Head of caudate nucleus (tissue), 42 donors: ENCODE measurements at places on chromosomes 12 and 14.

DNA sequence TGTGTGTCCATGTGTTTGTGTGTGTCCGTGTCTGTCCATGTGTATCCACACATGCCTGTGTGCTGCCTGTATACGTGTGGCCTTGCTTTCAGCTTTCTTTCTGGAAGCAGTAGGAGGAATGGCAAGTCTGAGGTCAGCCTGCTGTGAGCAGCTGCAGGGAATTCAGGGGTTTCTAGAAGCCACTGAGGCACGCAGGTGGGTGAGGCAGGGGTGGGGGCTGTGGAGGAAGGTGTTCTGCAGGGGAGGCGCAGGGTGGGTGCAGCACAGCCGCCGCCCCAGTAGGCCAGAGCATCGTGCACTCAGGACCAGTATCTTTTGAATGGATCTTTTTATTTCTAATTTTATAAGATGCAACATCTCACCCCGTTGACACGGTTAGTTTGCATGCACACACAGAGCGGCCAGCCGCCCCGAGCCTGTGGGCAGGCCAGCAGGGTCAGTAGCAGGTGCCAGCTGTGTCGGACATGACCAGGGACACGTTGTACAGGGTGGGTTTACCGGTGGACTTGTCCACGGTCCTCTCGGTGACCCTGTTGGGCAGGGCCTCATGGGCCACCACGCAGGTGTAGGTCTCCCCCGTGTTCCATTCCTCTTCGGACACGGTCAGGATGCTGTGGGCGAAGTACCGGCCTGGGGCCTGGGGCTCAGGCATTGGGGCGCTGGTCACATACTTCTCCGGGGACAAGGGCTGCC lies 327.7 kb downstream of the TMEM121 start:
- DNase-seq: peak; percentile 33

DNA sequence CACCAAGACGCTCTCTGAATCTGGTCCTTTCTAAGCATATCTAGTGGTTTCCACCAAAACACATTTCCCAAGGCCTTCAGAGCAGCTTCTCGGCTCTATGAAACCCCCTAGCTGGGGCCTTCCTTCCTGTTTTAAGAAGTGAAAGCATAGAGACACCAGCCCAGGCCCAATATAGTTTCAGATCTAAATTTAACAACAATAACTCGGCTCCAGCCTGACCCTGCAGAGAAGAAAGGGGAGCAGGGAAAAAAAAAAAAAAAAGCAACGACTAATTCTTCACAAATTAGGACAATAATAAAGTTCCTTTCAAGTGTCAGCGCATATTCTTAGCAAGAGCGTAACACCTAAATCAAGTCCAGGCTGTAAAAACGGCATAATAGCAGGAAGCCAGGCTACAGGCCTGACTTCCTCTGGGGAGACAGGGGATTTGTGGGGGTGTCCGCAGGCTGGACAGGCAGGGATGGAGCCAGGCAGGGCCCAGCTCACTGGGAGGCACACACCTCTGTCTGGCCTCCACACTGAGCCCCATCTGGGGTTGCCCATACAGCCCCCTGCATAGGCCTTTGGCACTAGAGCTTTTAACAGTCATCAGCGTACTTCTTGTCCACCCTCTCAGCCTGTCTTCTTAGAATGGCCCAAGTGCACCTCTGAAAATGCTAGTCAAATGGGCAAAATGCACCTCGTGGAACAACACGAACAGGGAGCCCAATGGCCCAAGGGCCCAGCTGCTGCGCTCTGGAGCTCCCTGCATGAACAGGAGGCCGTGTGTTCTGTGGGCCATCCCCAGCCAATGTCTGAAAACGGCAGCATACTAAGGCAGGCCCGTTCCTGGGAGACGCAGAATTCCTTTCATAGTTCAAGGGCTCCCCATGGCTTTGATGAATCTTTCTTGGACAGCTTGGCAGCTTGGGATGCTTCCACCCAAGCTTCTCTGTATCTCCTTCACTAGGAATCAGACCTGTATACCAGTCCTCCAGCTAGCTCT lies 772.9 kb downstream of the MED13L start:
- no peak for DNase-seq

DNA sequence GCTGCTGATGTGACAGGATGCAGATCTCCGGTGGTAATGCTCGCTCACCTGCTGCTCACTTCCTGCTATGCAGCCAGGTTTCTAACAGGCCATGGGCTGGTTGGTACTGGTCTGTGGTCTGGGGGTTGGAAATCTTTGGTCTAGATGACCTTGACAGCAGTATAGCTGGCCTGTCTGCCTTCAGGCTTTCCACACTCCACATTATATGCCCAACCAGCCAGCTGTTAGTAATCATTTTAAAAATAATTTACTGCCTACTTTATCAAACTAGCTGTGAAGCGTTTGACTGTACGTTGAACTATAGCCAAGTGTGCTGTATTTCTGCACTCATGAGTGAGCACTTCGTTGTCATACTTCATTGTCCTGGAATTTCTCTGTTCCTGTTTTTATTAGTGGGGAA lies 424.0 kb upstream of the GARIN6 start:
- no peak for DNase-seq

- DNase-seq: no peak
Measured at GRCh38 chr12:4710113-4710512, 10.1 kb upstream of the GALNT8 start.

DNA sequence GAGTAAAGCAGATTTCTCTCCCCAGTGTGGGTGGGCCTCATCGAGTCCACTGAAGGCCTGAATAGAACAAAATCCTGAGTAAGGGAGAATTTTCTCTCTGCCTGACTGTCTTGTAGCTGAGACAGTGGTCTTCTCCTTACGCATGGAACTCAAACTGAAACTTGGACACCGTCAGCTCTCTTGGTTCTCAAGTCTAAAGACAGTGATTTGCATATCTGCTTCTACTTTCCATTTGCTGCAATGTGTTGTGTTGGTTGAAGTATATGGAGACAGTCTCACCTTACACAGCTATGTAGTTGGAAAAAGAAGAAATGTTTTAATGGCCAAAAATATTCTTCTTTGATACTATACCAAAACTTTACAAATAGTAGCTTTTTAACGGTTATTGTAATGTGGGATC lies 160.2 kb upstream of the LMNTD1 start:
- no peak for DNase-seq

GRCh38 chr14:99760817-99761216 lies 32.4 kb upstream of the EML1 start:
- DNase-seq: no peak

DNA sequence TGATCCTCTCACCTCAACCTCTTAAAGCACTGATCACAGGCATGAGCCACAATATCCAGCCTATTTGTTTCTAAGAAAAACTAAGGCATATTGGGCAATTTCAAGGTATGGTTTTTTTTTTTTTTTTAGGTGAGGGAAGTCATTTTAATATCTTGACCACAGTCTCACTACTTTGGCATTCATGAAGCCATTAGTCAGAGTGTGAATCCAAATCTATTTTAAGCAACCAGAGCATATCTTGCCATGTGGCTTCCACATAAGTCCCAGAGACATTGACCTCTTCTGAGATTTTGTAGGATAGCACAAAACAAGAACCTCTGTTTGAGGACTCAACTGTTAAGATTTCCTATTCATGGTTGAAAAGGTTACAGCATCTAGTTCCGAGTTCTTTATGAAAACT lies 130.3 kb upstream of the RBM19 start:
- DNase-seq: no peak

DNA sequence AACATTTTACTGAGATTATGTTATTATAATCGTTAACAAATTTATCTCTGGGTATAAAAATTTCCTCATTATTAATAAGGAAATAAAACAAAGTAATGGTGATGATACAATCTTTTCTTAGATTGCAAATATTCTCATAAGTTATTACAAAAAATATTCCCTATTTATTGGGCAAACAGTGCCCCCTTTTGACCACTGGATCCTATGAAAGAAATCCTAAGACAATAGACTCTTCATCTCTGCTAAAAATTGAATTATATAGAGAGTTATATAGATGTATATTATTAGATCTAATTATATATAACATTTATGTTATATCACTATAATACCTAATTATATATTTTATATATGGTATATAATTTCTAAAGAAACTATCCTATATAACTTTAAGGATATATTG lies 94.2 kb upstream of the FGD4 start:
- DNase-seq: no peak

GRCh38 chr12:32455607-32456071 lies 56.3 kb downstream of the FGD4 start:
- DNase-seq: no peak

DNA sequence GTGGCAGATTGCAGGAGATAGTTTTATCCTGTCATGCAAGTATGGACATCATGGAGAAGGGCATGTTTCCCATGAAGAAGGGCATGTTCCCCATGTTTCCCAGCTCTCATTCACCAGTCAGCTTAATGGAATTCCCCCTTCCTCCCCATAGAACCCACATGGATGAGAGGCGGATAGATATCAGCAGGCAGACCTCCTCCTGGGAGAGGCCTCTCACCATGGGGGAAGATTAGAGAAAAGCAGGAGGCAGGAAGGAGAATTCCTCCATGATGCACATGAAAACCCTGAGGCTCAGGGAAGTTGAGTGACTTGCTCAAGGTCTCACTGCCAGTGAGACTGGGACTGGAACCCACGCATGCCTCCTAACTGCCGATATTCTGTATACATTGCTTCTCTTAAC lies 92.9 kb upstream of the FOXN3 start:
- no peak for DNase-seq

DNA sequence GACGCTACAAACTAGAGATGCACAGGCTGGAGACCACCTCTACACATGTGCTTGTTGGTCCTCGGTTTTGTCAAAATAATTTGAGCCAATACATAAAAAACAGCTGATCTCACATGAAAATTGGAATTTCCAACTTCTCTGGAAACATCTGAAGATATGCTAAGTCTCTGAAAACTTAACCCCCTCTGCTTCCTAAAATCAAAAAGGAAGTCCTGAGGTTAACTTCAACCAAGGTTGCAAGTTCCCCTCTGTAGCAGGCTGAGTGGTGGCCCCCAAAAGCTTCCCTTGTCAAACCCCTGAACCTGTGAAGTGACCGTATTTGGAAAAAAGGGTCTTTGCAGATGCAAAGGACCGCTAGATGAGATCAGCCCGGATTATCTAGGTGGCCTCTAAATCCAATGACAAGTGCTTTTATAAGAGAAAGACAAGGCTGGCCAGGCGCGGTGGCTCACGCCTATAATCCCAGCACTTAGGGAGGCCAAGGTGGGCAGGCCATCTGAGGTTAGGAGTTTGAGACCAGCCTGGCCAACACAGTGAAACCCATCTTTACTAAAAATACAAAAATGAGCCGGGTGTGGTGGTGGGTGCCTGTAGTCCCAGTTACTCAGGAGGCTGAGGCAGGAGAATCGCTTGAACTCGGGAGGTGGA lies 32.0 kb upstream of the VPS37B start:
- DNase-seq: no peak

DNA sequence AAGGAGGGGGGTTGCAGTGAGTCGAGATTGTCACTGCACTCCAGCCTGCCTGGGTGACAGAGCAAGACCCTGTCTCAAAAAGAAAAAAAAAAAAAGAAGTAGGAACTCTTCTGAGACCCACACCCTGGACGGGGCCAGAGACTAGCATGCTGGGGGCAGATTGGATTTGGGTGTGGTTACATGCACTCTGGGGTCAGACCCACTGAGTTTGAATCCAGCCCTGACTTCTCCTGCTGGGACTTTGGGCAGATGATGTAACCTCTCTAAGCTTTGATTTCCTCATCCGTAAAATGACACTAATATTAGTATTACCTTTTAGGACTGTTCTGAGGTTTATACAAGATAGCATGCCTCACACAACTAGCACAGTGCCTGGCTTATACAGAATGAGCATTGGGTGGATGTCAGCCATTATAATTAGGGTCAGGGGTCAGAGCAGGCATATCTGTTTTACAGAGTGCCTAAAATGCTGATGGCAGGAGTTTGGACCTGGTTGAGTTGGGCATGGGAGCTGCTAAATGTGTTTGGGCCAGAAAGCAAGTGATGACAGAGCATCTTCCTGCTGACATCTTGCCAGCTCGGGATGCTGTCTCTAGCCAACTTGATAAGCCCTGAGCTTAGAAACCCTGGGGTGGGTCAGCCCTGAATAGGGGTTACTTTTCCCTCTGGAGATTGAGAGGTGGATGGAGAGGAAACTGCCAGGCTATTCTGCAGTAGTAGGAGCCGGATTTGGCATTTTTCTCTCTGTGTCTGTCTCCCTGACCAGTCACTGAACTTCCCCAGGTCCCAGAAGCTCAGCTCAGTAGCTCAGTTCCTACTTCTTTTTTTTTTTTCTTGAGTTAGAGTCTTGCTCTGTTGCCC lies 15.5 kb downstream of the TPCN1 start:
- DNase-seq: no peak

DNA sequence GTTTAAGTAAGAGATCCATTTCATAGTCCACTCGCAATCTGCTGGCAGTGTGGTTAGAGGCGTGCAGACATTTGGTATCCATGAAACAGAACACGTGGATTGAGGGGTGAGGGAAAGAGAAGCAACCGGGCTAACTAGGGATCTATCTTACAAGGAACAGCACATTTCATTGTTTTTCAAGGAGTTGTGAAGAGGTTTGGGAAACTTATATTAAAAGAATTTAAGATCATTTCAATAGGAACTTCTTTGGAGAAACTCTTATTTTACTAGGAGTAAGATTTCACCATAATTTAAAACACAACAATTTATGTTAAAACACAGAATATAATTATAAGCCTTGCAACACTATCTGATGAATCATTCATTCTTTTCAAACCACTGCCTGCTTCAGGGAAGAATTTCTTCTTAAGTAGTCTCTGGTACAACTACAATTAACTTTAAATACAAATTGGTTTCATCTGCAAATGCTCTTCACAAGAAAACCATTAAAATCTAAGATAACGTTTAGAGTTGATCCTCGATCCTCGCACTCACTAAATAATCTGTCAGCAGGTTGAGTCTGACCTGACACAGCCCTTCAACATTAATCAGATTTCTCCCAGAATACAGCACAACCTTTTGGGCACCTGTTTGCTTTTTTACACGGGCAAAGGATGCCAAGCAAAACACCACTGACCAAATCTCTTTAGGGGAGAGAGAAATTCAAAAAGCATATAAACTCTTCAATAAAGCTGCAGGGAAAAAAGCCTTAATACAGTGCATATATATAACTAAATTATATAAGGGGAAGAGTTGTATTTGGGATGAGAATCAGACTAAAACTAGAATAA lies 27.3 kb downstream of the PPTC7 start:
- no peak for DNase-seq

GRCh38 chr12:43094886-43095575 lies 457.0 kb downstream of the ADAMTS20 start:
- no peak for DNase-seq

DNA sequence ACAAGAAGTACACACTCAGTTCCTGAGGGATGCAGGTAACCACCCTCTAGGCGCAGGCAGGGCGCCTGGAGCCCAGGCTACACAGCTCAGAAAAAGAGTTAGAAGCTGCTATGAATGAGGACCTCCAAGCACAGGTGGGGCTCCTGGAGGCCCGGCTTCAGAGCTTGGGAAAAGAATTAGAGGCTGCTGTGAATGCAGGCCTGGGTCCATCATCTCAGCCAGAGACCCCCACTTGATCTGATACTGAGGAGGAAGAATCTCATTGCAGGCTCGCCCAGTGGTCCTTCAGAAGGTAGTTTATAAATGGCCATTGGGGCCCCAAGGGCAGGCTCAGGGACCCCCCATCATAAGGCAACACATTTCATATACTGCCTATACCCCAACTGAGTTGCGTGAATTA lies 556.4 kb downstream of the SLC6A15 start:
- DNase-seq: no peak
